Vagina (tissue), 2 donors: ENCODE measurements at places on chromosomes 2 and 18. TPM values are rescaled to one million over a fixed set of nuclear protein-coding genes. Genes with fewer than 3 reads are reported as not detected.

CDCA7 gene
- total RNA-seq = 9.1 TPM

LAMA1 gene
- 1.5 TPM for total RNA-seq

ABCG8 gene
- not detected for total RNA-seq

DNA sequence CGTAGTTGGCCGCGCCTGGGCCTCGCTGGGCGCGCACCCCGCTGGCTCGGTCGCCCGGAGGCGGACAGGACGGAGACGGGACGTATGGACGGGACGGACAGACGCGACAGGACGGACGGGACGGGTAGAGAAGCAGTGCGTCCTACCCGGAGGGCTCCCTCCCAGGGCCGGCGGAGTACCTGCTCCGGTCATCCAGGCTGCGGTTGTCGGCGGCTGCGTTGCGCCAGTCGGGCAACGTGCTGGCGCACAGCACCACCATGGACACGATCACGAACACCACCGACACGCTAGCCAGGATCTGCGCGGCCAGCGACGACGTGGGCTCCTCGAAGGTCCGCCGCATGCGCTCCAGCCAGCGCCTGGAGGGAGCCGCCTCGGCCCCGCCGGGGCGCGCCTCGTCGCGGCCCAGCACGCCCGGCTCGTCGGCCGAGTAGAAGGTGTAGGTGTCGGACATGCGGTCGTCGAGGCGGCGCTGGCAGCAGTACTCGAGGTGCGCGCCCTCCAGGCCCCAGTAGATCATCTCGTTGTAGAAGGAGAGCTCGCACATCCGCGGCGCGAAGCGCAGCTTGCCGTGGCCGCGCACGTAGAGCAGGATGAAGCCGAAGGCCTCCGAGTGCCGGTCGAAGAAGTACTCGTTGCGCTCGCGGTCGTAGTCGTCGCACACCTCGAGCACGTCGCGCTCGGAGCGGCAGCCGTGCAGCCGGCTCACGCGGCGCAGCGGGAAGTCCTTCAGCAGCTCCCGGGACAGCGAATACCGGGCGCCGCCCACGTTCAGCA is 903 bp downstream of the KCNG3 start:
- no peak for DNase-seq
- no peak overlapping the region for H3K27ac ChIP-seq
- H3K36me3 ChIP-seq = no peaks in the 10 kb centered on the region
- H3K27me3 ChIP-seq = no peaks in the 10 kb centered on the region
- no peaks in the 10 kb centered on the region for H3K4me1 ChIP-seq

IL36RN gene
- total RNA-seq = 0.25 TPM

GRCh38 chr2:29119211-29119610 is 4.0 kb downstream of the CLIP4 start:
- H3K27ac ChIP-seq = no peak overlapping the region
- no peaks in the 10 kb centered on the region for H3K27me3 ChIP-seq
- H3K36me3 ChIP-seq = peaks cover 5% of the 10 kb centered on the region
- H3K4me1 ChIP-seq = peaks cover 49% of the 10 kb centered on the region
- no peak overlapping the region for H3K4me3 ChIP-seq

TMBIM1 gene
- total RNA-seq = 232 TPM

DNA sequence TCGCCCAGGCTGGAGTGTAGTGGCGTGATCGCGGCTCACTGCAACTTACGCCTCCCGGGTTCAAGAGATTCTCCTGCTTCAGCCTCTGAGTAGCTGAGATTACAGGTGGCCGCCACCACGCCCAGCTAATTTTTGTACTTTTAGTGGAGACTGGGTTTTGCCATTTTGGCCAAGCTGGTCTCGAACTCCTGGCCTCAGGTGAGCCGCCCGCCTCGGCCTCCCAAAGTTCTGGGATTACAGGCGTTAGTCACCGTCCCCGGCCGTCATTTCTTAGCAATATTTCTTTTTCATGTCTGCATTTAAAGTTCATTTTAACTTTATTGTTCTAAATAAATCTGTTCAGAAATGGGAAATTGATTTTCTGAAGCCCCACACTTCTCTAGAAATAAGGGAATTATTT is 597.3 kb upstream of the DDX18 start:
- no peak overlapping the region for H3K27ac ChIP-seq
- H3K27me3 ChIP-seq = no peaks in the 10 kb centered on the region
- DNase-seq = no peak
- no peaks in the 10 kb centered on the region for H3K36me3 ChIP-seq

FOXI3 gene
- total RNA-seq = not detected

DNA sequence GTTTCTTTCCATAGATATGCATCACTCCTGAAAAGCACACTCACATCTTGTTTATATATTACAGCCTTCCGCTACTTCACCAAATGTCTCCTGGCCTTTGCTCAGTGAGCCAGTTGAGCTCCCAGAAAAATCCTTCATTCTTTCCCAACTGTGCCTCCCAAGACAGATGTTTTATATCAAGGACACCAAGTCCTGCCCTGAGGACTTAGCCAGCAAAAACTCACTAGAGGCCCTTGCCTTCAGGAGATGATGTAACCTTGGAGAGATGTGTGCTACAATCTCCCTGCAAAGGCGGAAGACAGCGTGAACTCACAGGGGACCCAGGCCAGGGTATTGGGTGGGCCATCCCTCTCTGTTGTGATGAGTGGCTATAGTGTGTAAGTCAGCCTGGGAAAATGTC is 86.1 kb upstream of the CTAGE1 start:
- no peaks in the 10 kb centered on the region for H3K27me3 ChIP-seq
- DNase-seq = no peak
- no peaks in the 10 kb centered on the region for H3K36me3 ChIP-seq

DNA sequence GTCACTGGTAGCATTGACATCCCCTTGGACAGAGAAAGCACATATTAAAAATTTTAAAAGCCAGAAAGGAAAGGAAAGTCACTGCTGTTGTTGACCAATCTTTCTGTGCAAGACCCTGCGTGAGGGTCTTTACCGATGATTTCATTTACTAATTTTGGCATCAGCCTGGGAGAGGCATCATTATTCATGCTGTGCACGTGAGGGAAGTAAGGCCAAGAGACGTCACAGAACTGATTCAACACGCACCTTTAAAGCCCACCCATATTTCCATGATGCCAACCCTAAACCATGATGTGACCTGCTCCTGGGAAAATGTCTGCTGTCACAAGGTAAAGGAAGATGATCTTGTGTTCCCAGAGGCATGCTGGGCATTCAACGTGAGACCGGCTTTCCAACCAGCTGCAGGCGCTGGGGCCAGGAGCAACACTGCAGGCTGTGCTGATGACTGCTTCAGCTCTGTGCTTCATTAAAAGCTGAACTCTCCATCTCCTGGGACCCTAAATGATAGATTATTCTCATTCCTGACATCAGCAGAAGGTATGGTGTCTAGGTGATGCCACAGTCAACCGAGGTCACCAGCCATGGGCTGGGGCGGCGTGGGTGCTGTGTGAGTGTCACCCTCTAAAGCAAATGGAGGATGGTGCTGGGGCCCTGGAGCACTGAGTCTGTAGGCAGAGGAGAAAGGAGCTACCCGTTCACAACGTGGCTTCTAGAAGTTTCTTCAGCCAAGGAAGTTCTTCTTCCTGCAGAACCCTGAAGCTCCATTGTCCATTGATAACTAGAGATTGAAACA is 53.9 kb downstream of the TMEM18 start:
- H3K27me3 ChIP-seq = no peaks in the 10 kb centered on the region
- DNase-seq = peak; percentile 58
- no peaks in the 10 kb centered on the region for H3K36me3 ChIP-seq
- no peaks in the 10 kb centered on the region for H3K4me1 ChIP-seq
- no peak overlapping the region for H3K27ac ChIP-seq

DNA sequence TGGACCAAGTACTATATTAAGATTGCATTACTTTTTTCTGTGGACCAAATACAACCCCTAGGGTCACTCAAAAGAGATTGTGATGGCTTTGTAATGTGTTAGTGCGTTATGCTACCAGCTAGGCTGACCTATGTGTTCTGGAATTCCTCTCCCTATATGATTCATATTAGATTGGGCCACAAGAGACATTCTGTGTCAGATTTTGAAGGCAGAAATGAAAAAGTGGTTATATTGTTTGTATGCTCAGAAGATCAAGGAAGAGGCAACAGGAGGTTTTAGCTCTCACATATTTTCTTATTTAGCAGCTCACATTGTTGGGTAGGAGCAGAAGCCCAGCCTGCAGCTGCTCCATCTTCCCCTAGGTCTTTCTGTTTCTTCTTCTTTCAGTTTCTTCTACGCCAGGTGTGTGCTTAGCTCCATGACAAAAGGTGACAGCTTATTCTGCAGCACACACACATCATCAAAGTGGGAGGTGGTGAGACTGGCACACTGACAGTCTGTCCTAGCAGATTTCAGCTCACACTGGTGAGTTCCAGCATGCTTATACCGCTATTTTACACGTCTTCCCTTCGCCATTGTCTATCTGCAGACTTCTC is 156.8 kb upstream of the UBE2E3 start:
- no peaks in the 10 kb centered on the region for H3K36me3 ChIP-seq
- H3K27me3 ChIP-seq = no peaks in the 10 kb centered on the region
- no peak overlapping the region for H3K27ac ChIP-seq

DNA sequence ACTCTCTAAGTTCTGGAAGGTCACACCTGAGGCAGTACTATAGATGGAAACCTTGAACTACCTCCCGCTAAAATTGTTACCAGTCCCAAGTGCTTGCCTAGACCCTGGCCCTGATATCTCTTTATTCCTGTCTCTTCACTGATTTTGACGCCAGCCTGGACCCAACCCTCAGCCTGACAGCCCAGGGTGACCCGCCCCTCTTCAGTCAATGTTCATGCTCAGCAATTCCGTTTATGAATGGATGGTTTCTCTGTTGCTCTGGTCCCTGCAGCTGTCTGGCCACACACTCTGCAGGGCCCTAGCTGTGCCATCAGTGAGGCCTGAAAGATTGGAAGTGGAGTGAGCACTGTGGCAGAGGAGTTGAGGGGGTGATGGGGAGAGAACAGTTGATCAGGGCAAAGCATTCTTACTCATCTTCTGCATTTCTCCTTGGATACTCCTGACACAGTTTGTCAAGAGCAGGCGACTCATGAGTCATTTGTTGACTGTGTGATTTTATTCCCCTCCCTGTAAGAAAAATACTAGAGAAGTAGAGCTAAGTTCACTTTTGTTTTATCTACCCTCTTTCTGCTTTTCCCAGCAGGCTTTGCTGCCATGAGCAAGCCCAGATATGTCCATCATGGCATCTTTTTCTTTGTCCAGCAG is 46.0 kb downstream of the NPAS2 start:
- H3K27ac ChIP-seq = peak overlapping the region; percentile 42
- no peaks in the 10 kb centered on the region for H3K27me3 ChIP-seq
- peaks cover 18% of the 10 kb centered on the region for H3K4me1 ChIP-seq
- H3K36me3 ChIP-seq = no peaks in the 10 kb centered on the region
- DNase-seq = no peak

TNP1 gene
- not detected for total RNA-seq

DNA sequence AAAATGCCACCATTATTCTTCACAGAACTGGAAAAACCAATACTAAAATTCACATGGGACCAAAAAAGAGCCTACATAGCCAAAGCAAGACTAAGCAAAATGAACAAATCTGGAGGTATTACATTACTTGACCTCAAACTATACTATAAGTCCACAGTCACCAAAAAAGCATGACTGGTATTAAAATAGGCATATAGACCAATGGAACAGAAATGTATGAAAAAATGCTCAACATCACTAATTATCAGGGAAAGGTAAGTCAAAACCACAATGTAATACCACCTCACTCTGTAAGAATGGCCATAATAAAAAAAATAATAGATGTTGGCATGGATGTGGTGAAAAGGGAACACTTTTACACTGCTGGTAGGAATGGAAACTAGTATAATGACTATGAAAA is 158.6 kb downstream of the CDH2 start:
- H3K27ac ChIP-seq = no peak overlapping the region
- DNase-seq = no peak
- H3K27me3 ChIP-seq = no peaks in the 10 kb centered on the region
- H3K4me3 ChIP-seq = no peak overlapping the region
- H3K4me1 ChIP-seq = no peaks in the 10 kb centered on the region

- H3K27me3 ChIP-seq = peaks cover 18% of the 10 kb centered on the region
- DNase-seq = no peak
- no peak overlapping the region for H3K4me3 ChIP-seq
- H3K36me3 ChIP-seq = no peaks in the 10 kb centered on the region
These were observed 9.1 kb downstream of the SP9 start for GRCh38 chr2:174343623-174344455.

GRCh38 chr18:76547296-76547695 is 52.3 kb upstream of the ZNF516 start:
- no peaks in the 10 kb centered on the region for H3K27me3 ChIP-seq
- no peaks in the 10 kb centered on the region for H3K36me3 ChIP-seq
- no peak overlapping the region for H3K27ac ChIP-seq
- H3K4me3 ChIP-seq = no peak overlapping the region
- H3K4me1 ChIP-seq = peaks cover 6% of the 10 kb centered on the region
- no peak for DNase-seq

- no peak overlapping the region for H3K27ac ChIP-seq
- H3K27me3 ChIP-seq = no peaks in the 10 kb centered on the region
- H3K4me1 ChIP-seq = no peaks in the 10 kb centered on the region
- no peak for DNase-seq
These were observed 67.7 kb downstream of the TAF4B start for GRCh38 chr18:26293982-26294381.

GRCh38 chr2:111030260-111030891 is 90.3 kb upstream of the BCL2L11 start:
- no peak overlapping the region for H3K27ac ChIP-seq
- H3K4me1 ChIP-seq = no peaks in the 10 kb centered on the region
- H3K36me3 ChIP-seq = no peaks in the 10 kb centered on the region
- H3K4me3 ChIP-seq = no peak overlapping the region
- H3K27me3 ChIP-seq = no peaks in the 10 kb centered on the region

DNA sequence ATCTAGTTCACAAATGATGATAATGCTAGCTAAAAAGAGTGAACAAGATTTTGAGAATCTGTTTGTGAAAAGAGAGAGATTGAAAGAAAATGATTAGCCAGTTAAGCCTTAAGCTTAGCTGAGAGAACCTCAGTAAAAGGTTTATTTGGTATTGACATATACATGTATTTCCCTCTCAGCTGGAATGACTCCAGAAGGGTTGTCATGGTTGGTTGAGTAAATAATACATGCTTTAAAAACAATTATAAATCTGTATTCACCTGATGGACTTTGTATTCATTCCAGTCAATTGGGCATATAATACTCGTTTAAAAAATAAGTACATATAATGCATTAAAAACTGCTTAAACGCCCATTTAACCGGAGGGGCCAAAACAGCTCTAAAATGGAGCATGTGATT is 181.4 kb downstream of the GRB14 start:
- no peaks in the 10 kb centered on the region for H3K27me3 ChIP-seq
- no peaks in the 10 kb centered on the region for H3K36me3 ChIP-seq
- H3K4me1 ChIP-seq = no peaks in the 10 kb centered on the region
- no peak for DNase-seq
- H3K27ac ChIP-seq = no peak overlapping the region

DNA sequence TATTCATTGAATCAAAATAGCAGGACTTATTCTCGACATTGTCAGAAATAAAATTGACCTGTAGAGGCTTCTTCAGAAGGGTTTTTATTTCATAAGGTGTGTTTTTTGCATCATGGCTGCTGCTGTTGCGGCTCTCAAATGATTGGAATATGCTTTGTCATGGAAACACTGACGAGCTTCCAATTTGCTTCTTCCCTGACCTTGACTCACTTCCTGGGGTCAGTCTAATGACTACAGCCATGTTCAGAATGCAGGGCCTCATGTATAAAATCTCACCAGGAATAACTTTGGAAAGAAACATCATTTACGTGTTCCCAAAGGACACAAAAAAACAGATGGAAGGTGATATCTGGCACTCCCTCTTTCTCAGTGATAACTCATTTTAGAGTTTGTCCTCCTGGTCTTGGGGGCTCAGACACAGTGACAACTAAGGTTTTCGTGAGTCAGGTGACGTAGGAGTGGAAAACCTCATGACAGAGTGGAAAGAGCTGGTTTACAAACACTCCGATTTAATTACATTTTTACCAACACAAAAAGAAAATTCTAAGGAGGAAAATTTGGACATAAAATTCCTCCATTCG is 467.0 kb upstream of the RAB12 start:
- H3K27me3 ChIP-seq = no peaks in the 10 kb centered on the region
- H3K4me1 ChIP-seq = peaks cover 13% of the 10 kb centered on the region
- no peak overlapping the region for H3K4me3 ChIP-seq
- H3K27ac ChIP-seq = no peak overlapping the region
